ENCODE measurements at places on chromosomes 4 and X.

- DNase-seq, result no peak
These were observed 308.7 kb downstream of the PRDM5 start for GRCh38 chr4:120613778-120614177.

DNA sequence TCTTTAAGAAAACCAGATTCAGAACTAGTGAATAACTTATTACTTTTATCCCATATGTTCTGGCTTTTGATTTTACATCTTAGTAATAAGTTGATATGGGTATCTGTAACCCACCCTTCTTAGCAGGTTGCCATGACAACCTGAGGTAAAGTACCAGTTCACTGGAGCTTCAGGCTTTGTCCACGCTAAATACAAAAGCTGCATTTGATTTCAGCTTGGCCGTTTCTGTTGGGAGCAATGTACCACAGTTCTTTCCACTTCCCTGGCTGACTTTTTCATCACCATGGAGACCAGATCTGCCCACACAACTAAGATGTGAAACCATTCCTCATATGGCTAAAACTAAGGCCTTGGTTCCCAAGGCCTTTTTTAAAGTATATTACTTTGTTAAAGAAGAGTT lies 26.1 kb downstream of the KLHL34 start:
- no peak for DNase-seq

- no peak for DNase-seq
These were observed 4.1 kb downstream of the ENPEP start for GRCh38 chr4:110480031-110480549.

DNA sequence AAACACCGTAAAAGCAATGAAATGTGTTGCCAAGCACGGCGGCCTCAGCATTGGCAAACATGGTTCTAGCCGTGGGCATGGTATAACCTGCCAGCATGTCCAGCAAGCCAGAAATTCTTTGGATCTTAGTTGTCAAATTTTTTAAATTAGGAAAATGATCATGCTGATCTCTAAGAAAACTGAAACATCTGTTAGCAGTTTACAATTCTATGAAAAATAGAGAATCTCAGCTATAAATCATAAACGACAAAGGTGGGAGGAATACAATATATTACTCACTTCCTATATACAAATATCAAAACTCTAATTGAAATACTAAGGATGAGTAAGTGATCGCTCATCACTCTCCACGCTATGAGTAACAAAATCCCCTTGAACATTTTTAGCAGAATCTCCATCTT lies 130.3 kb downstream of the ADGRA3 start:
- DNase-seq, result no peak

DNA sequence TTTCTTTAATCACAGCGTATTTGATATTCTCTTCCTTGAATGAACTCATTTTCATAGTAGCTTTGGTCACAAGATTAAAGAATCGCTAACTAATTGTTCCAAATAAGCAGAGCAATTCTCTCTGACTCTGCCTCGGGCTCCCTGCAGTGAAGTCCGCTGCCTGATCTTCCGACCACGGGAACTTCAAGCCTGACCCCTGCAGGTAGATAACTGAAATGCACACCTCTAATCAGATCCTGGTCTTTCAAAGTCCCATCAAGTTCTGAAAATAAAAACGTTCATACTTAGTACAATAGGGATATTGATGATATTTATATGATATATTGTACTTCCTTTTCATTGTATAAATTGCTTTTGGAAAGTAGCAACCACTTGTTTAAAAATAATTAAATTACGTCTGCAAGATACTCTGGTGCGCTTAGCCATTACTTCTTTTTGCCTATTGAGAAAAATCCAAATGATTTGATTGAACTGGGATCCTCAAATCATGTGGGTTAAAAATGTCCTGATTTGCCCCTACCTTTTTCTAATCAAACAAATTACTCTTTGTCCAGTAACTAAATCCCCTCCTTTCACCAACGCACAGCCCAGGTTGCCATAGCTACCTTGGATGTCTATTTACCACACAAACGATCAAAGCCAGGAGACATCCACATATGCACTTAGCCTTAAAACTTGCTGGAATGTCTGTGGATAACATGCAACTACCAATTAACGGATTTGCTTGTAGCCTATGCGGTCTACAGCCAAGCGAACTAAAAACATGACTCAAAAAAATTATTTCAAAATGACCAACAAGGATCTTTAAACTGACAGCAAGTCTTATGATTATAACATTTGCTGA lies 4.2 kb downstream of the MID1 start:
- DNase-seq, result peak; percentile 49

GRCh38 chr4:168769416-168769815 lies 240.6 kb downstream of the CBR4 start:
- DNase-seq, result no peak

- no peak for DNase-seq
These were observed 23.5 kb downstream of the KLHL8 start for GRCh38 chr4:87196927-87197326.

DNA sequence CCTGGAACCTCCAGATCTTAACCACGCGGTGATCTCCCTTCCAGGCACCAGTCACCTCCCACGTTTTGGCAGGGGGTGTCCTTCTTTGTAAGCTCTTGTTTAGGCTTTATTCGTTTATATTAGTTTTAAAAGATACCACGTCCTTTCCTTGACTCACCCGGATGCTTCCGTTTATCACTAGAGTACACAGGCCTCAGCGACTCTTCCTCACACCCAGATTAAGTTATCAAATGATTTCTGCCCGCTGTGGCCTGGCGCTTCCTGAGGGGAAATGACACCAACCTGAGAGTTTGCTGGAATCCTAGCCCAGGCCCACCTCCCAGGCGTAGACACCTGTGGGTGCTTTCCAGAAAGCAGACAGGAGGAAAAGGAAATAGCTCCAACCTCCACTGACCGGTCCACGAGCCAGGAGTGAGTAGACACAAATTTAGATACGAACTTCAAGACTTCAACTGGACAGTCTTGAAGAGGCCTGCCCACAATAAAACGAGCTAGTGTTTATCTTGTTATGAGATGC lies 756 bp upstream of the ADAMTS3 start:
- no peak for DNase-seq

GRCh38 chr4:165929662-165930061 lies 56.6 kb downstream of the TLL1 start:
- no peak for DNase-seq

- no peak for DNase-seq
These were observed 19.9 kb upstream of the GPR173 start for GRCh38 chrX:53028678-53029077.

GRCh38 chr4:71586087-71586763 lies 197.7 kb downstream of the GC start:
- DNase-seq, result no peak

DNA sequence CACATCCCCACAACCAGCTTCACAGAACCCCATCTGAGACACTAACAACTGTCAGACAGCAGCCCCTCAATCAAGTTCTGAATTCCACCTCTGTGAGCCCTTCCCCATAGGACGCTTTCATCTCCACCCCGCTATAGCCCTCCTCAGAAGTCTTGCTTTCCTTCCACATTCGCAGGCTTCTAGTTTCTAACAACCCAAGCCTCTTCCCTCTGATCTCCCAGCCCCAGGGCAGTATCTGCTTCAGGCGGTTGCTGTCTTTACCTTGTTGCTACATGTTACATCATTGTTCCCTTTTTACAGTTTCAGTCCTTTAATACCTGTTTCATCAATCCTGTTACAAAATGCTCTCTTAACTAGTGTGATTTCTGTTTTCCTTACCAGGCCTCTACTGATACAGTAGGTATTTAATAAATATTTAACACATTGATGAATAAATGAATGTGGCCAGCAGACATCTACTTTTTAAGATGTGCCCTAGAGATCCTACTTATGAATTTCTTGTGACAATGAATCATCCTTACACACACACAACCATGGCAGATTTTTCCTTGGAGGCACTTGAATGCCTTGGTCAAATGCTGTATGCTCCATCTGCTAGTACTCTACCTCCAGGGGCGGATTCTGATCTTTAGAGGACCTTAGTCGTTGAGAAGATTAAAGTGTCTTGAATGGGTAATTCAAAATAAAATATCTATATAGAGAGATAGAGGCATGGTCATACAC lies 164.7 kb upstream of the SLIT2 start:
- DNase-seq, result no peak

DNA sequence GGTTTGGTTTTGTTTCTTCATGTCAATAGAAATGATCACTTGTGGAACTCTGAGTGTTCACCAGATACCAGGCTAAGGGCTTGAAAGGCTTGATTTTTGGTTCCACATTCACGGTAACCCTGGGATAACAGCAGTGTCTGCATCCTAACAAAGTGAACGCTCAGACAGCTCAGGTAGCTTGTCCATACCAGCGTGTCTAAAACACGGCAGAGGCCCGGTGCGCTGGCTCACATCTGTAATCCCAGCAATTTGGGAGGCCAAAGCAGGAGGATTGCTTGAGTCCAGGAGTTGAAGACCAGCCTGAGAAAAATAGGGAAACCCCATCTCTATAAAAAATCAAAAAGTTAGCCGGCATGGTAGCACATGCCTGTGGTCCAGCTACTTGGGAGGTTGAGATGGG lies 49.0 kb downstream of the HTRA3 start:
- DNase-seq, result peak; percentile 39

DNA sequence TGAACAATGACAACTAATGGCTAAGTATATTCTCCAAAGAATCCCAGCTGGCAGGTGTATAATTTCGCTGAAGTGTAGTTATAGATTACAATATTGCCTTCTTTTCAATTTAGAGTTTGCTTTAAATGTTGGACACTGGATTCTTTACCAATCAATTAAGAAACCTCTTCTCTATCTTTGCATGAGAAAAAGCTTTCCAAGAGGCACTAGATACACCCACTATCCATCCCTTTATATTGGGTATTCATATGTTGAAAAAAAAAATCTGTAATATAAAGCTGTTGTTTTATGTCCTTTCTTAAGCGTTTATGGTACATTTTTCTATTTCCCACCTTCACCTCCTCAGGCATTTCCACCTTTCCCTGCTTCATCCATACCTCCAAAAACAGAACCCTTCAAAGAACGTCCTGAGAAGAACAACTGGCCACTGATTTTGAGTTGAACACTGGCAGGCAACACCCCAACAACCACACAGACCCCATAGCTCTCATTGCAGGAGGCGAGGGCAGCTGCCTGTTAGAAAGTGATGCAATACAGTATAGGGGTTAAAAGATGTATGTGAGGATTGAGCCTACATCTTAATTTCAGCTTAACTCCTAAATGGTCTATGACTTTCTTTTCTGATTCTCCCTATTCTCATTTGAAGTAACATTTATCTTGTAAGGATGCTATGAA lies 11.8 kb downstream of the ADH6 start:
- DNase-seq, result no peak

- no peak for DNase-seq
These were observed 7.7 kb downstream of the RNF212 start for GRCh38 chr4:1105662-1106061.

DNA sequence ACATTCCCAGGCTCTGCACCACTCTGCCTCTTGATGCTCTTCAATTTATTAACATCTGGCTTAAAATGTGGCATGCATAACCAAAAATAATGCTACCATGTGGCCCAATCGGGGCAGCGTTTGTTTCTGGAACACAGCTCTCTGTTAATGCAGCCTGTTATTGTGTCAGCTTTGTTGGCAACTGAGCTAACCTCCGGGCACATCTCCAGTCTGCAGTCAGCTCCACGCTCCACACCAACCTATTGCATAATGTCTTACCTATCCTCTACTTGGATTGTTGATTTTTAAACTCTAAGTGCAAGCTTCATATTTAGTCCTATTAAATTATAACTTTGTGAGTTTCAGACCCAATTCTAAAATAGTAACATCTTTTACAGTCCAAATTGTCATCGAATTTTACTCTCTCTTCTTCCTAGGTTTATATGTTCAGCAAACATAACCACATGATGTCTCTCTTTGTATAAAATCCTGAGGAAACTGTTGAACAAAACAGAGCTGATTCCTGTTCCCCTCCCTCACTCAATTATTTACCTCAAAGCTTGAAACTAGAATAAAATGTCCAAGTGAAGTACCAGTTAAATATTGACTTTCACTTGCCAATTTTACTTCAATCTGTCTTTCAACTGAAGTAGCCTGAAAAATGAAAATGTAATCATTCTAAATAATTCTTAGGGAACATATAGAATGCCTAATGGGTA lies 92.2 kb upstream of the RAPGEF2 start:
- peak; percentile 91 for DNase-seq

DNA sequence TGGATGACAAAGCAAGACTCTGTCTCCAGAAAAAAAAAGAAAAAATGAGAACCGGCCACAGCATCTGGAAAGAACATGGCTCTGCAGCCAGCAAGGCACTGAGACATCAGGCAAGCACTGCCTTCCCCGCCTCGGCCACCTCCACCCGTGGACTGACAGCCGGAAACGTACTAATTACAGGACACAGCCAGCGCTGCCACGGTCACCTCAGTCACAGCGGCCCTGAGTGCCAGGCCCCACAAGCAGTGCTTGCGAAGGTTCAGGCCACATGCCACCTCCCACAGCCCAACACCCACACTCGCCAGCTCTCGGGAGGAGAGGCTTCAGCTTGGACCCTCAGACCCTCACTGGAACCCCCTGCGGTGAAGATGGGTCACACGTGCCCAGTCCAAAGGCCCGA lies 16.8 kb downstream of the FAM53A start:
- no peak for DNase-seq
